ENCODE measurements at places on chromosomes 7 and 10.
A peak's percentile ranks its signal among the peaks of the same experiment; 100 is the strongest.

GRCh38 chr7:54837761-54838160, 78.8 kb upstream of the SEC61G start:
- H3K27ac ChIP-seq: peak overlapping the region; percentile 96
- H3K4me1 ChIP-seq: peaks cover 57% of the 10 kb centered on the region
- H3K36me3 ChIP-seq: no peaks in the 10 kb centered on the region

DNA sequence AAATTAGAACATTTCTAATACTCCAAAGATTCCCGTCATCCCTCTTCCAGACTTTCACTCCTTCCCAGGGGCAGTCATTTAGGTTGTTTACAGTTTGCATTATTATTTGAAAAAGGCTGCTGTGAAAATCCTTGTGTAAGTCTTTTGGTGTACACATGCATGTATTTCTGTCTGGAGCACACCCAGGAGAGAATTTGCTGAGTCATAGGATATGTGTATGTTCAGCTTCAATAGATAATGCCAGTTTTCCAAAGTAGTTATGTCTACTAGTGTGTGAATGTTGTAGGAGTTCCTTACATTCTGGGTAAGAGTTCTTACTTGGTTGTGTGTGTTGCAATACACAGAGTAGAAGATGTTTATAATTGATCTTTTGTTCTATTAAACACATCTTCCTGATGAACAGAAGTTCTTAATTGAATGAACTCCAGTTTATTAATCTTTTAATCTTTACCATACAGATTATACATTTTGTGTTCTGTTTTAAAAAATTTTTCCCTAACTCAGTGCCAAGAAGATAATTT, 25.3 kb downstream of the CROT start:
- peaks cover 12% of the 10 kb centered on the region for H3K4me1 ChIP-seq
- H3K27me3 ChIP-seq: no peaks in the 10 kb centered on the region
- no peaks in the 10 kb centered on the region for H3K36me3 ChIP-seq

- peaks cover 31% of the 10 kb centered on the region for H3K27me3 ChIP-seq
- DNase-seq: no peak
- no peak overlapping the region for H3K4me3 ChIP-seq
- no peaks in the 10 kb centered on the region for H3K36me3 ChIP-seq
- no peak overlapping the region for H3K27ac ChIP-seq
- H3K4me1 ChIP-seq: no peaks in the 10 kb centered on the region
Observed at GRCh38 chr7:137390076-137390475, 46.5 kb upstream of the PTN start.

GRCh38 chr7:130141884-130142653, 63.1 kb downstream of the TMEM209 start:
- no peak for DNase-seq
- 0 out of 2 replicates have a peak, but pooled peaks cover 3% of the 10 kb centered on the region for H3K36me3 ChIP-seq
- H3K27ac ChIP-seq: no peak overlapping the region
- H3K4me3 ChIP-seq: no peak overlapping the region
- H3K27me3 ChIP-seq: no peaks in the 10 kb centered on the region

GRCh38 chr7:32500922-32501341, 5.6 kb downstream of the AVL9 start:
- H3K4me1 ChIP-seq: peaks cover 25% of the 10 kb centered on the region
- H3K4me3 ChIP-seq: peak overlapping the region; percentile 51
- DNase-seq: peak; percentile 81
- no peaks in the 10 kb centered on the region for H3K36me3 ChIP-seq
- peak overlapping the region; percentile 82 for H3K27ac ChIP-seq

GRCh38 chr7:20521243-20521642, 94.2 kb upstream of the ABCB5 start:
- no peak for DNase-seq
- H3K4me3 ChIP-seq: no peak overlapping the region
- no peaks in the 10 kb centered on the region for H3K4me1 ChIP-seq
- H3K36me3 ChIP-seq: no peaks in the 10 kb centered on the region
- no peak overlapping the region for H3K27ac ChIP-seq
